HFFc6 (cell line): ENCODE measurements at places on chromosomes 7 and 10.

- DNase-seq, result peak; percentile 63
Measured at GRCh38 chr10:100100651-100101184, 19.0 kb upstream of the CPN1 start.

- DNase-seq, result no peak
Measured at GRCh38 chr7:79612022-79612421, 158.6 kb upstream of the MAGI2 start.

GRCh38 chr10:125638555-125638954, 44.4 kb downstream of the TEX36 start:
- no peak for DNase-seq

DNA sequence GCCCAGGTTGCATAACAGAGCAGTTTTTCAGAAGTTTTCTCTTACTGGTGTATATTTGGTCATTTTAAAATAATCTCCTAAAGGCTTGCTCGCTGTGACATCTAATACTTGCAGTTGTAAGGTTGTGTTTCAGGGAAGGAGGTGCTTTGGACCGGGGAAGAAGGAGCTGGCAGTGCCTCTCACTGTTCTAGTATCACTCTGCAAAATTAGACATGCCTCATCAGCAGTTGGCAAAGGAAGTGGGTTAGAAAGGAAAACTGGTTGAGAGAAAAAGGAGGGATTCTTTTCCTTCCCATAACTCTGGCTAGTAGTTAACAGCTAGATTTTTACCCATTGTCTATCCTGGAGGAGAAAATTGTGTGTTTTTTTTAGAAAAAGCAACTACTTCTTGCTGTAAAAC, 34.8 kb downstream of the CUL1 start:
- DNase-seq, result no peak

DNA sequence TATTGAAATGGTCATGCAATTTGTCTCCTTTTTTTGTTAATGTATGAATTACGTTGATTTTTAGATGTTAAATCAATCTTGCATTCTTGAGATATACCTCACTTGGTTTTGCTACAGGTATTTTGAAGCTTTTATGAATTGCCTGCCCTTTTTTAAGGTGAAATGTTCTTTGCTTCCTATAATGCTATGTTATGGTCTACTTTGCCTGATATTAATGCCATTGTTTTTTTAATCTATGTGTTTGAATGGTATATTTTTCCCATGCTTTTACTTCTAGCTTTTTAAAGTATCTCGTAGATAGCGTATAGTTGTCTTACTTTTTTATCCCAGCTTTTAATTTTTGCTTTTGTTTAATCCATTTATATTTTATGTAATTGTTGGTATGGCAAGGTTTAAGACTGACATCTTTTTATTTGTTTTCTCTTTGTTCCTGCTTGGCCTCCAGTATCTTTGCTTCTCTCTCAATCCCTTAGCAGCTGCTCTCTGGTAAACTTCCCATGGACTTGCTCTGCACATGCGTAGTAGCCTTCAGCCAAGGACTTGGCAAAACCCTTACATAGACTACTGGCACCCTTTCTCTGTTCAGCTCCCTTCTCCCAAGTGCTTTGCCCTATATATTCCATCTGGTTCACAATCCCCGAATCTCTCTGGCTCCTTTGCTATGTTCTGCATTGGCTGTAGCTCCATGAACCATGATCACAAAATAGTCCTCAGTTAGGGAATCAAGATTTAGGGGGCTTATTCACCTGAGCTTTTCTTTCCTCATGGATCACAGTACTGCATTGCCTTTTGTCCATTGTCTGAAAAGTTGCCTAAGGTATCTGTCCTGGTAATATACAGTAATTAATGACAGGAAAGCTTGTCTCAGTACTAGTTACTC, 8.4 kb downstream of the TRIM24 start:
- DNase-seq, result no peak

GRCh38 chr7:127831318-127832219, 179.6 kb downstream of the SND1 start:
- no peak for DNase-seq

DNA sequence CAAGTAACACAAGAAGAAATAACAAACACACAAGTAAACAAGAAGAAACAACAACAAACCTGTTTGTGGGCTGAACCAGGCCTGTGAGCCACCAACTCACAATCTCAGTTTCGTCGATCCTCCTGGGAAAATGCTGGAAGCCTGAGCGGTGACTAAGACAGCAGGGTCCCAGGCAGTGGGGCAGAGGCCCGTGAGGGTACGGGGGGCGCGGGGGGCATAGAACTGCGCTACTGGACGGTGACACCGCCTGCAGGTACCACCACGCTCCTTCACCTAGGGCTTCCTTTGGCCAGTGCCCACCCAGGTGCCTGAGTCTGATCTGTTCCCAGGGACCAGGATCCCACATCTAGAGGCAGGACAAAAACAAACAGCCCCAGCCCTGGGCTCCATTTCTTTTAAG, 3.4 kb upstream of the CALN1 start:
- DNase-seq, result no peak

DNA sequence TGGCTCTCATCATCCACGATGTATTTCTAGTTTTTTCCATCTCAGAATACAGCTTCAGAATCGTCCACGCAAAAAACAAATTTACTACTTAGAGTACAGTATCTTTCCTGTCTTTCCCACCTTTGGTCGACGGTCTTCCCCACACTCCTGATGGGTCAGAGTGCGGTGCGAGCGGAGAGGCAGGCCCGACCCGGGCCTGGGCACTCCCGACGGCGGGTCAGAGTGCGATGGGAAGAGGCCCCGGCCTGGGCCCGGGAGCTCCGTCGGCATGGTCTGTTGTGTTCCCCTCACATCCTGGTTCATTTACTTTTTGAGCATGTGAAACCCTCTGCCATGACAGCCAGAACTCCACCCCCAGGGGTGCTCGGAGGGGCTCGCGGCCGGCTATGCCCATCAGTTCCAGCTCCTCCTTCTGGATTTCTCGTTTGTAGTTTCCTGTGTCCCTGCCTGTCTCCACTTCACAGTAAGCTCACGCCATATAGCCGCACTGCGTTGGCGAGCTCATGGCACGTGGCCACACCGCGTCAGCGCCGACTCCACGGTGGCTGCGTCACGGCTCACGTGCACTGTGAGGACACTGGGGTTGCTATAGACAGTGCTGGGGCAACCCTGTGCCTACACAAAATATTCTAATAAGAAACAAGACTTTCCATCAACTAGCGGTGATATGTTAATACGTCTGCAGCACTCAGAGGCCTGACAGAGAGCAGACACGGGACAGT, 7.8 kb downstream of the COX19 start:
- DNase-seq, result no peak

DNA sequence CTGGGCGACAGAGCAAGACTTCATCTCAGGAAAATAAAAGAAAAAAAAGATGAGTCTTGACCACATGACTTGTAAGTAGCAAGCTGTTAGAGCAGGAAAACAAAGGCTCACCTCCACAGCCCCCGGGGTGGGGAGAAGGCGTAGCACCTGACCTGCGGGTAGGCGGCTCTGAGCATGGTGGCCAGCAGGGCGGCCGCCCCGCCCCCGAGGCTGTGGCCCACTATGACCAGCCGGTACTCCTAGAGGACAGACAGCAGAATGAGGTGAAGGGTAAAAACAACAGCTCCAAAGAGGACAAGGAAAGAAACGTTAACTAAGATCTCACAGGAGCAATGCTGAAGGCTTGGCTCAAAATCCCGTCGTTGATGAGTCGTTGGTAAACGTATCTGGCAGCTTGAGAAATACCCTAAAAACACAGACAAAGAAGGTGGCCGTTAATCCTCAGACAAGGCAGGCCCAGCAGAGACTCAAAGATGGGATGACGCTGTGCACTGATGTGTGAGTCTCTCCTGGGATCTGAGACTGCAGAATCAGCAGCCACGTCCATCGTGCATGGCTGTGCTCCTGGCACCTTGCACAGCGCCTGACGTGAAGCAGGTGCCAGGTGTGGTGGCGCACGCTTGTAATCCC, 31.1 kb downstream of the DAGLB start:
- no peak for DNase-seq

DNA sequence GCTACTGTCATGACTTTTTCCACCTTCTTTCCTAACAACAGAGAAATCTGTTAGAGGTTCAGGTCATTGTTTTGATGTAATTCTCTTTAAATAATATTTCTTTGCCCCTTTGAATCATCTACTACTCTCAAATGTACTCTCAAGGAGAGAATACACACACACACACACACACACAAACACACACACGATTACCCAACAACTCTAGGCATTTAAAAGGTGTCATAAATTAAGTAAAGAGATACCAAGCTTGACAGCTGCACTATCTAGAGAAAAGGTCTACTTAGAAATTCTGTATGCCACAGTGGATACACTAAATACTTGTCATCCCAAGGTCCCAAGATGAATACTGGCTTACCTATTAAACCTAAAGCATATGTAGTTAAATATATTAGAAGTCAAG, 4.8 kb downstream of the PANK1 start:
- DNase-seq, result no peak
